OCI-M1 (cell line): ENCODE measurements at places on chromosomes 5 and 9.

GRCh38 chr5:71778678-71779276 is 59.7 kb downstream of the CARTPT start:
- DNase-seq, result peak; percentile 9

DNA sequence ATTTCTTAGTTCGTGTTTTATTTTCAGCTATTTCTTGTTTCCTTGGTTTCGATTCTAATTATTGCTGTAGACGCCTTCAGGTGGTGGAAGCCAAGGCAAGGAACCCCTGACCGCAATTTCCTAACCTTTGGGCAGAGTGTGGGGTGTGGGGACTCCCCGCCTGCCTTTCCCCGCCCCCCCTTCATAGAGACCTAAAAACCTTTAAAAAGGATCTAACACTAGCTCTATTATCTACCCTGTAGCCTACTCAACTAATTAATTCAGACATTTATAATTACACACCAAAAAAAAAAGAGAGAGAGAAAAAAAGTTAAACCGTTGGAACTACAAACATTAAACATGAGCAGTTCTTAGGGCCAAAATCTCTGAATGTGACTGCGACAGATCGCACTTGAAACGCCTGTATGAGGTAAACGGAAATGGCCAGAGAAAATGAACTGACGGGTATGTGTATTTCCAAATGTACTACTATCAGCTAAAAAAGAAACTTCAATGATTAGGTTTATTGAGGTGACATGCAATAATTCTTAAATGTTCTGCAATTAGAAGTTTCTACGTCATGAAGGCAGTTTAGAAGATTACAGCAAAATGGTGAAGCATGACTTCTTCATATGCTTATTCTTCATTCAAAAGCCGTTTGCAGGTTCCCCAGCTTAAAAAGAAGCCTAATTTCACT is 19.0 kb upstream of the FER start:
- DNase-seq, result peak; percentile 72

DNA sequence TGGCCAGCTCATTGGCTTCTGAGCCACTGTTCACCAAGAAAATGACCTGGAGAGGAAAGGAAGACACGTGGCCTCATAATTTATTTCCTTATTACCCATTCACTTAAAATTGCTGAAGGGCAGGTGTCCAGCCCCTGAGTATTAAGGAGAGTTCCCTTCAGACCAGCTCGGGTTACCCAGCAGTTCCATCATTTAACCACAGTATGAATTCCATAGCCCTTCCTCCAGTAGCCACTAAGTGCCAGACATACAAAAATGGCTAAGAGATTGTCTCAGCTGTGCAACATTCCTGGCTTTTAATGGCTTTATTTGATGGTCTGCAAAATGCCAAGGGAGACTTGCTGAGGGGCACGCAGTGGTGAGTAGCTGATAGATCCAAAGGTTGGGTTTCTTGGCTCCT is 12.5 kb downstream of the AGXT2 start:
- no peak for DNase-seq

DNA sequence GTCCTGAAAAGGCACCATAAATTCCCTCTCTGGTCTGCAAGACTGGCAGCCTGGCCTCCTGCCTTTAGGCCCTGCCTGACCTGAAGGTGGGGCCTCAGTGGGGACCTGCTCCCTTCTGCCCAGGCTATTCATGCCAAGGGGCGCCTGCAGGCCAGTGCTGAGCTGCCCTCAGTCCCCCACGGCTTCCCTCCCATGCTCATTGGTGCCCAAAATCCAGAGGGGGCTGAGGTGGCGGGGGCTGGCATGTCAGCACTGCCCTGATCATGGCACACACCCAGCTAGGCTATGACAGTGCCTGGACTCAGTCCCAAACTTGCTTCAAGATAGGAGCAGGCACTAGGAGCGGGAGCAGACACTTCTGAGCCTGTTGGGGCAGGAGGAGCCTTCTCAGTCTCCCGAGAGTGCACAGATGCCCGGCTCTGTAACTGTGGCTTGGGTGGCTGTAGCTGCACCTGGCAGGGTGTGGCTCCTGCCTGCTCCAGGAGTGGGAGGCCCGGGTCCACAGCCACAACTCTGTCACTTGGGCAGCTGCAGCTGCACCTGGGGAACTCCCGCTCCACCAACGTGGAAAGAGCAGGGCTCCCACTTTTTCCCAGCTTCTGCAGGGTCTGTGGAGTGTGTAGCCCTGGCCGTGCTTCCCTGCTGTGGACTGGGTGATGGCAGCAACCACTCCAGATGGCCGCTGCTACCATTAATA is 49.0 kb downstream of the NDUFAF2 start:
- DNase-seq, result no peak

DNA sequence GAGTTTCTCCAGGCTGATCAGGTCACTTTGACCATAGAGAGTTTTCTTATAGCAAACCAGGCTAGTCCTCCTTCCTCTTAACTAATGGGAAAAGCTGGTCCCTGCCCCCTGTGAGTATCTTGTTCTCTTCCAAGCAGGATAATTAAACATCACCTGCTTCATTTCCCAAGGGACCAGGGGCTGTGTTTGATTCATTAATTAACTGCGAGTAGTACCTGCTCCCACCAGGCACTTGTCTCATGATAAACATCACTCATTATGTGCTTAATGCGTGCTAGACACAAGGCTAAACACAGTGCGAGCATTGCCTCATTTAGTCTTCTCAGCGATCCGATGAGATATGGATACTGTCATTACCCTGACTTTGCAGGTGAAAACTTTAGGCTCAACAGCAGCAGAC is 1.7 kb upstream of the FAM163B start:
- no peak for DNase-seq

DNA sequence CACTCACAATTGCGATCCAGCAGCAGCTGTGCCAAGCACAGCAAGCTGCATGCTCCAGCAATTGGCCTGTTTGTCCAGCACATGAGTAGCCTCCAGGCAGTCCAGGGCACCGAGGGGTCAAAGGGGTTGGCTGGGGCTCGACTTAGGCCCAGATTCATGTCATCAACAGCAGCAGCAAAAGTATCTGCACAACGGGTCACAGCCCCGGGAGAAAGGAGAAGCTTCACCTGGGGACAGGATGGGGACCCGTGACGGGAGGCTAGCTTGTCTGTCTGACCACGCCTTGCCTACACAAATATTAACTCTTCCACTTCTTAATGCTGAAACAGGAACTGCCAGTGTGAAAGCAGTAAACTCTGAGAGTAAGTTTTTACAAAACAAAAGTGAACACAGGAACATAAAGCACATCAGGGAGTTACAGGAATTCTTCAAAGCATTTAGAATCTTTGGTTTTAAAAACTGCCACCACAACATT is 191.2 kb downstream of the PIK3R1 start:
- no peak for DNase-seq

- DNase-seq, result peak; percentile 7
These were observed 73.2 kb downstream of the AOPEP start for GRCh38 chr9:94799578-94800264.

GRCh38 chr9:91192381-91193086 is 169.2 kb downstream of the AUH start:
- no peak for DNase-seq

DNA sequence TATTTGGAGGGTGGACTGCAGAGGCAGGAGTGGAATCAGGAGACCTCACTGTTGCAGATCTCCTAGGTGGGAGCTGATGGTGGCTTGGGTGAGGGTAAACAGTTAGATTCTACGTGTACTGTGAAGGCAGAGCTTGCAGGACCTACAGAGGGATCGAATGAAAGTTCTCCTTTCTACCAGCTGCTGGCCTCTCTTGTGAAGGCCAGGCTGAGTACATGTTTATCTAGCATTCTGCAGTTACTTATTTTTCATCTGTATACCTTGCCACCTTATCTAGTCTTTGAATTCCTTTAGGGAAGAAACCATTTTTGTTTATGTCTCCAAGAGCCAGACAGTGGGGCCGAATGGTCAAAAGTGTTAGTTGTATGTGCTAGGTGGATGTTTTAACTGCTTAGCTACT is 57.6 kb downstream of the PTTG1 start:
- no peak for DNase-seq

GRCh38 chr9:123656565-123656964 is 273.4 kb downstream of the DENND1A start:
- DNase-seq, result no peak

GRCh38 chr5:150044329-150044681 is 42.0 kb downstream of the CSF1R start:
- no peak for DNase-seq

DNA sequence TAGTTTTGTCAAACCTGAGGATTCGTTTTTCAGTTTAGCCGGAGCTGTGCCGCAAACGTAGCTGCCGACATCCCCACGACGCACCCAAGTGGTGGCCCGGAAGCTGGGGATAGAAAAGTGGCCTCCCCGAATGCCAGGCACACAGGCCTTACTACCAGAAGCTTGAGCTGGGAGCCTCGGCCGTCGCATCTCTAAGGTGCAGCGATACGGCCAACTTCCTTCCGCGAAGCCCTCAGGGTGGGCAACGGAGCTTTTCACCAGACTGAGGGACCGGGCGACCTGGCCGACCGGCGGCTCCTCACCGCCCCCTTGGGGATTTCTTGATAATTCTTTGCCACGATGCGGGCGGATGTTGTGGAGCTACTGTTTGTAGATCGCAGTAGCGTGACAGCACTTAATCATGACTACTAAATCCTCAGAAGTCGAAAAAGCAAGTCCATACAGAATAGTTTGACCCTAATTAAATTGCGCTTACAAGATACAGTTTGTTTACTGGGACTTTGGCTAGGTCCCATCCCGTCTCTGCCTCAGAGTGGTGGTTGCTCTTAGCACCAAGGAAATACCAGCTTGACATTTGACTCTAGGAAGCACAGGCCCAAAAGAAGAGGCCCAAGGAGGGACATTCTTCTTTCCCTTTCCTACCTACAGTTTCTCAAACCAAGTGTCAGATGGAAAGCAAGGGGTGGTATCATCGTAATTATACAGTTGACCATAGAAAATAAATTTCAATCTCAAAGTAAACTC is 613 bp upstream of the TMEM267 start:
- peak; percentile 94 for DNase-seq

- DNase-seq, result no peak
These were observed 36.3 kb upstream of the AKNA start for GRCh38 chr9:114424126-114424525.

DNA sequence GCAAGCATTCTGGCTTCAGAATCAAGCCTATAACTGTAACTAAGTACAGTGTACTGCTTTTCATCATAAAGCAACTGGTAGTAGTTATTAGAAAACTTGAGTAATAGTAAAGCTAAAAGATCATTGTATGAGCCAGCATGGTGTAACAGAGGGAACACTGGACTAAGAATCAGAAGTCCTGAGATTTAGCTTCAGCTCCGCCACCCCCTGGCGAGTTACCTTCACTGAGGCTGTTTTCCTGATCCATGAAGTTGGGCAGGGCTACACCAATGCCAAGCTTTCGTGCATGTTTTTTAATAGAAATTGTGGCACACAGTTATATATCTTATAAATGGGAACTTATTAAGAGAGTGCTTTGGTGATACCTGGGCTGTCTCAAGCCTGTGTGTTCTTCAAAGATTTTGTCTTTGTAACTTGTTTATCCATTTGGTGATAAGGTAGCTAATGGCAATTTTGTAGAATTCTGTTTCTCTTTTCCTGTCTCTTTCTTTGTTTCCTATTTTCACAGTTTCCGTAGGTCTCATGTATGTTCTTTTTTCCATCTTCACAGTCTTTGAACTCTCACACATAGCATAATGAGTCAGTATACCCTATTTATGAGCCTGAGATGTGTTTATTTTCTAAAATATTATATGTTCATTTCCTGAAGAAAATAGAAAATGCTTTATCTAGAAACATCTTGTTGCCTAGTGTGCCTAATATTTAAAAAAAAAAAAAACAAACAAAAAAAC is 102.3 kb downstream of the GDNF start:
- DNase-seq, result no peak

GRCh38 chr9:84343111-84343521 is 2.6 kb upstream of the SLC28A3 start:
- peak; percentile 96 for DNase-seq

- peak; percentile 60 for DNase-seq
These were observed 46.2 kb downstream of the MCTP1 start for GRCh38 chr5:95238560-95239325.

DNA sequence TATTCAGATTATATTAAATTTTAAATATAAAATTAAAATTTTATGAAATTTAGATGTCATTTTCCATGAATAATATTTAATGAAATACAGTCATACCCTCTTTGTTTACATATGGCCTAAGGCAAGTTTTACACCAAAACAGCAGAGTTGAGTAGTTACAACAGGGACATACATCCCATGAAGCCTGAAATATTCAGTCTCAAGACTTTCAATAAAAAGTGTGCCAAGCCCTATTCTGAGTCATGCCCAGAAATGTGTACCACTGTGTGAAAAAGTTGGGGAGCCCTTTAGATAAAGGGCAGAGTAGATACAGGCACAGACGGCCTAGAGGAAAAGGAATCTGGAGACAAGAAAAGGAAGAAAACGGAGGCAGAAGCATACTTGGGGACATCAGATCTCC is 261.3 kb downstream of the SGCD start:
- DNase-seq, result no peak

GRCh38 chr5:38447786-38448185 is 108.7 kb downstream of the LIFR start:
- DNase-seq, result no peak

DNA sequence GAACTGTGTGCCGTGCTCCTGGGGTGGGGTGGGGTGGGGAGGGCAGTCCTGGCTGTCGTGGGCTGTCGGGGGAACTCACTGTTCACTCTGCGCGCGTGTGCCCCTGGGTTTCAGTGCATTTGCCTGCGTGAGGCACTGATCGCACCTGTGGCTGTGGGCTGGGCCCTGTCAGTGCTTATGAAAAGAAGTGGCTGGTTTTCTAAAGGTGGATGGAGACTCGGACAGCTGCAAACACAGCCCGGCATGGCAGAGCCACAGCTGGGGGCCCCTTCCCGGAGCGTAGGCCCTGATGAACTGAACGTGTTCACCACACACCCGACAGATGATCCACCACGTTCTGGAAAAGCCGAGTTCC is 42.7 kb downstream of the NKD2 start:
- no peak for DNase-seq

DNA sequence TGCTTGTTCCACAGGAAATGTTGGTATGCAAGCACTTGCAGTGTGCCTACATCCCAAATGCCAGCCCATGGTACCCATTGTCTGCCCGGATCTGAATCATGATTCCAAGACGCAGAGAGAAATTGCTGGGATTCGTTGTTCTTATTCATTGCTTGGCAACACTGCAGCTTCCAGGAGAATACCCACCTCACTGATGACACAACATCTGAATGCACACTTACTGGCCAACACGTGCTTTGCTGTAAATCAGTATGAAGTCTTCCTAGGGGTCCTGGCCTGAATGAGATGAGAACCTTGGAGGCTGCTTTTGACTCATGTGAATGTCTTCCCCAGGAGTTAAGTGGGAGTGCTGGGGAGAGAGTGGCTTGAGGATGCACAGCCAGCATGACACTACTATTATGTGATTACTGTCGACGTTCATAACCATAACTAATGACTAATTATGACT is 11.6 kb downstream of the SRD5A1 start:
- no peak for DNase-seq

- DNase-seq, result no peak
These were observed 5.8 kb downstream of the ADAMTS19 start for GRCh38 chr5:129465776-129466344.

DNA sequence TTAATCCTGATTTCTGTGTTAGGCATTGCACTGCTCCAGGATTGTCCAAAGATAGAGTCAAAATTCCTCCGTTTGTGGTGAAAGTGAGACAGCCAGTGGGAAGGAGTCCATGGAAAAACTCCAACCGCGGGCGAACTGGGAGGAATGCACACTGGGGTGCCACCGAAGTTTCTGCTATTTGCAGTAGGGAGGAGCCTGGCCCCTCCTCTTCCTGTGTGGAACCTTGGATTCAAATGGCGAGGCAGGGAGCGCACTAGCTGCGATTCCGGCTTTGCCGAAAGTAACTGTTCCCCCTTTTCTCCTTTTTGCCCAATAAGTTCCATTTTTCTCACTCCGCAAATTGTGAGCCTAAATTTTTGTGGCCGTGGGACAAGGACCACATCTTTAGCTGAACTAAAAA is 9.3 kb downstream of the BAAT start:
- no peak for DNase-seq

- no peak for DNase-seq
These were observed 143.4 kb upstream of the CDH6 start for GRCh38 chr5:31049936-31050704.
